Eye (tissue), 1 donor: ENCODE measurements at places on chromosomes 5 and 9.
A peak's percentile ranks its signal among the peaks of the same experiment; 100 is the strongest.

GRCh38 chr5:143156086-143156485, 247.4 kb downstream of the NR3C1 start:
- DNase-seq: no peak

GRCh38 chr9:2053883-2054845, 39.0 kb downstream of the SMARCA2 start:
- DNase-seq: no peak

GRCh38 chr5:150568663-150569062, 60.7 kb downstream of the NDST1 start:
- DNase-seq: no peak

DNA sequence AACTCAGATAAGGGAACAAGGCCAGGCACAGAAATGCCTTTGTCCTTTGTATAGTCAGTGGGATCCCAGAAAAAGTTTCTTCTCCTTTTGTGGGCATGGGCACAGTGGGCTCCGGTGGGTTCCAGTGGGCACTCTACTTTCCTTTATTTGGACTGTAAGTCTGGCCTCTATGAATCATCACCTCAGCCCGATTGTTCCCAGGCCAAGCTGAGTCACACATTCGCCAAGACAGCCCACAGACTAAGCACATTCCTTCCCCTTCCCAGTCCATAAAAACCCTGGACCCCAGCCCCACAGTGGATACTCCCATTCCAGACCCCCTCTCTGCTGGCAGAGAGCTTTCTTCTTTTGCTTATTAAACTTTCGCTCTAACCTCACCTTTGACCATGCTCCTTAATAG, 165.0 kb downstream of the FBXL17 start:
- no peak for DNase-seq

GRCh38 chr9:9729082-9729481, 883.7 kb downstream of the PTPRD start:
- DNase-seq: no peak

DNA sequence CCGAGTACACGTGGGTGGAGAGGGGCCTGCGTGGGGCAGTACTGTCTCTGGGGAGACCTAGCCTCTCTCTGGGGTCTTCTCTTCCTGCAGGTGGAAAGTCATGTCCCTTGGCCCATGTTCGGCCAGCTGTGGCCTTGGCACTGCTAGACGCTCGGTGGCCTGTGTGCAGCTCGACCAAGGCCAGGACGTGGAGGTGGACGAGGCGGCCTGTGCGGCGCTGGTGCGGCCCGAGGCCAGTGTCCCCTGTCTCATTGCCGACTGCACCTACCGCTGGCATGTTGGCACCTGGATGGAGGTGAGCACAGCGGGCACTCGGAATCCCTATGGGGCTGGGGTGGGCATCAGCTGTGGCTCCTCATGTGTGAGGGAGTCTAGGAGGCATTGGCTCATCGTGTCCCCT, 5.5 kb upstream of the CACFD1 start:
- DNase-seq: no peak

DNA sequence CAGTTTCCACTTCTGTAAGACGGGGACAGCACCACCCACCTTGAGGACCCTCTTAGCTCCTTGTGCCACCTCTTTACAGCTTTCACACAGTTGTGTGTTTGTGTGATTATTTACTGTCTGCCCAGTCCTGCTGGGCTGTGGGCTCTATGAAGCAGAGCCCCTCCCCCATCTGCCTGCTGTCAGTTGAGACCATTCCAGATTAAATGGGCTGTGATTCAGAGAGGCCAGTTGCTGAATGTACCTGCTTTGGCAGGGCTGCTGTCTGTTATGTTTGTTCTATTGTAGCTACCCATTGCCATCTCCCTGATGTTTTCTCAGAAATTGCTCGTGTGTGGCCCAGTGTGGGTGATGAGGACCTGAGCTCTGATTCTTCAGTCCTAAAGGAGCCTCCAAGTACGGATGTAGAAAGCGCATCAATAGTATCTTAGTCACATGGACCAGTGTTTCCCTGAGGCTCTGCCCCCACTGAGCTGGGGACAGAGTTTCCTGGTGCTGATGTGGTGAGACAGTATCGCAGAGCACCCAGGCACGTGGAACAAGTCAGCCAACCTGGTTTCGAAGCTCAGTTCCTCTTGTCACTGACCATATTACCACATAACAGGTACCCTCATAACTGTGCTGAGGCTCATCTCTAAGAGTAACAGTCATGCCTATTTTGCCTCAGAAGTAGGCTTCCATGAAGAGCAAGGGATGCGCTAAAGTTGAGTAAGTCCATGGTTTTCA, 3.7 kb downstream of the ANGPTL2 start:
- DNase-seq: no peak

DNA sequence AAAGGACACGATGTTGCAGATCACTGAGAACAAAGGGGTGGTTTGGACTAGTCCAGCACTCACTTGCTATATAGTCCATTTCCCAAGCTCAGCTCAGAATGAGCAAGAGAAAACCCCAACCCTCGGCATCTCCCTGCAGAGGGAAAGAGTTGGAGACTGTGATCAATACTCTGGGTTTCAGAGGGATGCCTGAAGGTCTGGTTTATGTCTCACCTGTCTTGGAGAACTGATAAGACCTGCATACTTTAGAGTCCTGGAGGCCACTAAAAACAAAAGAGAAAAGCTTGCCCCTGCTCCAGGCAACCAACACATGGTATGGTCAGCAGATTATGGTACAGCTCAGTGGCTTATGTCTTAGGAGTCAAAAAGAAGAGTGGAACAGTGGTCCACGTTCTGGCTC, 1006.9 kb downstream of the CDH9 start:
- DNase-seq: no peak

GRCh38 chr9:34549407-34549732, 26.6 kb upstream of the ENHO start:
- no peak for DNase-seq

- DNase-seq: no peak
Measured at GRCh38 chr5:7941692-7942091, 72.7 kb downstream of the MTRR start.

DNA sequence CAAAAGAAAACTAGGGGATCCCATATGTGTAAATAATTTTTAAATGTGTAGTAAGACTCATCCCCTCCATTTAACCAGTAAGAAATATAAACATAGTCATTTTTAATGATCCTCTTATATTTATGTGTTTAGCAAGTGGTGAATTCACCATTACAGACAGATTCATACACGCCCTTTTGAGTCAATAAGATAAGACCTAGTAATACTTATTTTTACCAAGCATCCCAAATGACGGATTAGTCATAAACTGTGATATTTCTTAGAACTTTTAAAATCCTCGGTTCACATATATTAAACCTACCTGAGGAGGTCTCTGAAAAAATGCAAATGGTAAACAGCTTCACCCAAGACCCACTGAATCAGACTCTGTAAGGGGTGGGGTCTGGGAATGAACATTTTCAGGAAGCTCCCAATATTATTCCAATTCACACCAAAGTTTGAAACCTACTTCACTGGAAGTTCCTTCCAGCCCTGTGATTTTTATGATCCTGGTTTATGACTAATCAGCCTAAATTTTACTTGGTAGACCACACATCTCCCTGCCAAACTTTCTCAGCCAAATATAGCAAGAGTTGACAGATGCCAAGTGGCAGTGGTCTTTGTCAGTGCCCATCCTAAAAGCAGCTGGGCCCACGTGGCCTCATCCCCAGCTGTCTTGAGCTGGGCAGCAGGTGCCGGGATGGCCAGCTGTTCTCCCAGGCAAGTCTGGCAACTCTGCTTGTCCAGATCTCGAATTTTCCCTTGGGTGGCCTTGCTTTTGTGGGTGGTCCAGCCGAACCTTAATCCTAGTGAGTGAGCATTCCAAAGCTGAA, 559.0 kb upstream of the RGMB start:
- peak; percentile 74 for DNase-seq

- no peak for DNase-seq
Measured at GRCh38 chr5:60185231-60186099, 291.9 kb upstream of the PDE4D start.

- no peak for DNase-seq
Measured at GRCh38 chr5:31530541-31531265, 1.2 kb downstream of the DROSHA start.

- DNase-seq: no peak
Measured at GRCh38 chr9:34992376-34992951, 2.9 kb downstream of the DNAJB5 start.

DNA sequence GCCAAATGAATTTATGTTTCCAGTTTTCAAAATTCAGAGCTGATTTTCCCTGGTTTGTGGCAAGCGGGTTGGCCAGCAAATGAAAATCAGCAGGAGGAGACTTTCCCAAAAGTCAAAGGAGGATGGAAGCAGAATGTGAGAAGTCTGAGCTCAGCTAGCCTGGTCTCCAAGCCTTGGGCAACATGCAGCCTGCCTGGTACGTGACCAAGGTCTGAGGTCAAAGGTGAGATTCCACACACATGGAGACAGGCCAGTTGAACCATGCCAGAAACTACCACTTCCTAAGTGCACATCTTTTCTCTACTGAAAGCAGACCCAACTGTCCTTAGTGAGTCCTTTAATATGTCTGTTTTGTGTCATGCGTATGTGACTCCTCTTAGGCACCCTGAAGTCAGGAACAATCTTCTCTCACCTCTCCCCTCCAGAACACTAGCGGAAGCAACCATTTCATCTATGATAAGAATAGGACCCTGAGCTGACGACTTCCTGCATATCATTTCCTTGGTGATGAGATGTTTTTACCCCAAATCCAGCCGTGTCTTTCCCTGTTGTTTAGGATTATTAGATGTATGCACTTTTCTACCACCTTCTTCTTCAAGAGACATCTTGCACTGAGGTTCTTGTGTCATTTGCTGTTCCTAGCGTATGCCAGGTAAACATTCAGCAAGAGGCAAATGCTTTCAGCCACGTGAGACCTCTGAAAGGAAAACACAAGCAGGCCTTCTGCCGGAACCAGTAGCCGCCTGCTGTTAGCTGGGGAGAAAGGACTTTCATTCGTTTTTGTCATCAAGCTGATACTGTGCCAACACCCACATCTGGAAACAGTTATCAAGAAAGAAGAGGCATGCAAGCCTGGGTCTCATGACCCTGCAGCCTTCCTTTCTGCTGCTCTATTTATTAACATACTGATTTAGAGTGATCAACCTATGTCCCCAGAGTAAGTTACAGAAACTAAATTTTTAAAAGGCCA, 9.7 kb upstream of the TGFBI start:
- DNase-seq: peak; percentile 93

- no peak for DNase-seq
Measured at GRCh38 chr5:136064510-136064909, 35.7 kb downstream of the TGFBI start.

DNA sequence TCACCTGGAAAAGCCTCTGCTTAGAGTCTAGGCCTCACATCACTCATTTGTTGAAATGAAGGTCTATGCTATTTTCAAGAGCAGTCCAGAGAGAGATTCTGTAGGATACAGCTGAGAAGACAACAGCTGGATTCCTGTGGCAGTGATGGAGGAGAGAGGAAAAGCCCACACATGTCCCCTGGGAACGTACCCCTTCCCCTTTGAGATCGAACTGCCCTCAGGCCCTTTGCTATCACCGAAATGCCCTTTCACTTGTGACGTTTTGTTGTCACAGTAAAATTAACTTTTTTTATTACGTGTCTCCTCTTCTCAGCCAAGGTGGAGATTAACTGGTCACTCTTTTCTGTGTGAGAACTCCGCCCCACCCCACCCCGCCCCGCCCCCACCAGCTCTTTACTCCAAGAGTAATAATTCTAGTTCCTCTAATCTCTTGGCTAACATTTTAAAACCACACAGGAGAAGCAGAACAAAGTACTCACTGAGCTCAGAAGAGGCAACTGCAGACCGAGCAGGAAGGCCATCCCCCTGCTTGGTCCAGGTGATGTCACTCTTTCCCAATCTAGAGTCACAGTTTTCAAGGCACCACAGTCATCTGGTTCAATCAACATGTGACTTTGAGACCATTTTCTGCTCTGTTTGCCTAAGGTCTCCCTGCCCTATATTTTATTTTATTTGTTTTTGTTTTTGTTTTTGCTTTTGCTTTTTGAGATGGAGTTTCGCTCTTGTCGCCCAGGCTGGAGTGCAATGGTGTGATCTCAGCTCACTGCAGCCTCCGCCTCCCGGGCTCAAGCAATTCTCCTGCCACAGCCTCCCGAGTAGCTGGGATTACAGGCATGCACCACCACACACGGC, 105.6 kb downstream of the SUSD1 start:
- DNase-seq: no peak

DNA sequence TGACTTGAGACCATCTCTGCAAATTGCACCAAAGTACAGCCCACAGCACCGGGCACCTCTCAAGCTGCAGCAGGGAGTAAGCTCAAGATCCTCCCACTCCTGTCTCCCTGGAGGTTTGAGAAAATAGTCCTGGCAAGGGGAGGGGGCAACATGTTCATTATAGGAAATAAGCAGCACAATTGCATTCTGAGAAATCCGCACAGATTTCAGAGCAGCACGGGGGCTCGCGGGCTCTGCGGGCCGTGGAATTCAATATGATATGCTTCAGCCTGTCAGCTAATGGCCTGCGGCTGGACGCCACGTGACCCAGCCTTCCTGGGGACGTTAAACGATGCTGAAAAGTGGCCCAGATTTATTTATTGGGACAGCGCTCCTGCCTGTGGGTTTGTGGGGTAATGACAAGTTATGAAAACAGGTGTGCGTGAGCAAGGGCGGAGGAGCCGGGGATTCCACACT, 156.4 kb downstream of the DAB2IP start:
- DNase-seq: peak; percentile 82

DNA sequence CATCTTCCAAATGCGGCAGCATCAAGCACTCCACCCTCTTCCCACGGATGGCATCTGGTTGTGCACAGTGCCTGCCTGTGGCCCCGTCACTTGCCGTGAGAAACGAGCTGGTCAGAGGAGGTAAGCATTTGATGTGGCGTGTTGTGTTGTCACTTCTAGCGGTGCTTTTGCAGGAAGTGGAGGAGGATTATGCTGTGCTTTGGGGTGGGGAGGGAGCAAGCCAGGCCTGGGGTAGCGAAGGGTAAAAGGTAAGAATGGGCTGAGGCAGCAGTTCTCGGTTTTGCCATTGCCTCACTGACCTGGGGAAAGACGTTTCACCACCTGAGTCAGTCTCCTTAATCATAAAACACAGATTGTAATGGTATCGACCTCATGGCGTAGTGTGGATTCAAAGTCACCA, 2.3 kb upstream of the POMT1 start:
- DNase-seq: no peak

DNA sequence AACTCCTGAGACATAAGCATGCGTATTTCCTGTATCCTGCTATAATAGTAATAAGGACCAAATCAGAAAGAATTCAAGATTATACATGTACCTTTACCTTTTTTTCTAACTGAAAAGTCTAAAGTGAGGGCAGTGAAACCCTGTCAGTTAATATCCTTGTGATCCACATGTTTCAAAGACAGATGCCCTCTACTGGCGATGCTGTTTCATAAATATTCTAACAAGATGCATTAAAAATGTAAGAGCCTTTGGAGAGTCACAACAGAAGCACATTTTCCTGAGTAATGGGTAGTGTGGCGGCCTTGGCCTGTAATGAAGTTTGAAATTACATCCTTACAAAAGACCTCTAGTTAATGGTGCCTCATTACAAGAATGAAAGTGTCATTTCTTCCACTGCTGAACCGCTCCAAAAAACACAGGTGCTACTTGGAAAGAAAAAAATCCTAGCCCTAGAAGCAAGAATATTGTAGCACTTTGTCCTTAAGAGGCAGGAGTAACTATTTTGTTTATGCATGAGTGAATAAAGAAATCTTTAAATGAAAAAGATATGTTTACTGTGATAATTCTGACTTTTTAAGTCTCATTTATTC, 232.6 kb downstream of the EPB41L4A start:
- peak; percentile 73 for DNase-seq

GRCh38 chr9:130794923-130795495, 40.0 kb upstream of the ABL1 start:
- no peak for DNase-seq
